ENCODE measurements at places on chromosomes 3 and 15.

DNA sequence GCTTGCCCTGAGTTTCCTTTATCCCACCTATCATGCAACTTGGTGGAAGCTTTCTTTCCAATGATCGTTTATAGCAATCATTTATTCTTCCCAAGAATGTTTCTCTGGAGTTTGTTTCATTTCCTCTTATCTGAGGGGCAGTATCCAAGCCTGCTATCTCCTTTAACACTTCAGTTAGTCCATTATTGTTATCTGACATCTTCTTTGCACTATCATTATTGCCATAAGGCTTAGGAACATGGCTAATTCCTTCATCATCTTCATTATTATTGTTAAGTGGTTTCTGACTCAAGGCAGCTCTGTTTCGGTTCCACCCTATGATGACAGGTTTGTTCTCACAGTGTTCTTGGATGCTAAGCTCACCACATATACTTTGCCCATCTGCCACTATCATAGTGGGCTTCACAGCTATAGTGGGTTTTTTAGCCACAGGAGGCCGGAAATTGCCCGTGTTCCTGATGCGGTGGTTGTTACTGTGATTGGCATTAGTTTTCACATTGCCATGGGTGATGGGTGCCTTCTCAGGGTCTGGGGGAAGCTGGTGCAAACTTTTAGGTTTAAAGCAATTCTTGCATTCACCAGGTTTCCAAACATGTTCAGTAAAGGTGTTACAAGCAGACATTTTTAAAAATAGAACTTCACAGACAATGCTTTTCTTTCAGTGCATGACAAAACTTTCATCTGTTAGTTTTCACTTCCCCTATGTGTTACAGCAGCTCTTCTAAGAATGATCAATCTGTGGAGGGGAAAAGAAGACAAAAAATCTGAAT, 110.6 kb upstream of the TSPAN3 start:
- no peak for DNase-seq

- DNase-seq = no peak
Observed at GRCh38 chr3:19002606-19003005, 145.7 kb upstream of the KCNH8 start.

- DNase-seq = no peak
Observed at GRCh38 chr3:9098716-9099675, 135.7 kb upstream of the RAD18 start.

GRCh38 chr3:14278265-14278798, 99.7 kb downstream of the LSM3 start:
- no peak for DNase-seq

- DNase-seq = no peak
Observed at GRCh38 chr3:183922421-183922820, 37.7 kb upstream of the PARL start.

- DNase-seq = no peak
Observed at GRCh38 chr3:154884952-154885351, 195.2 kb upstream of the MME start.

All from amniotic stem cell (primary cell).